Hippocampal formation (tissue), 2 donors: ENCODE measurements at places on chromosomes 13 and 19.

DNA sequence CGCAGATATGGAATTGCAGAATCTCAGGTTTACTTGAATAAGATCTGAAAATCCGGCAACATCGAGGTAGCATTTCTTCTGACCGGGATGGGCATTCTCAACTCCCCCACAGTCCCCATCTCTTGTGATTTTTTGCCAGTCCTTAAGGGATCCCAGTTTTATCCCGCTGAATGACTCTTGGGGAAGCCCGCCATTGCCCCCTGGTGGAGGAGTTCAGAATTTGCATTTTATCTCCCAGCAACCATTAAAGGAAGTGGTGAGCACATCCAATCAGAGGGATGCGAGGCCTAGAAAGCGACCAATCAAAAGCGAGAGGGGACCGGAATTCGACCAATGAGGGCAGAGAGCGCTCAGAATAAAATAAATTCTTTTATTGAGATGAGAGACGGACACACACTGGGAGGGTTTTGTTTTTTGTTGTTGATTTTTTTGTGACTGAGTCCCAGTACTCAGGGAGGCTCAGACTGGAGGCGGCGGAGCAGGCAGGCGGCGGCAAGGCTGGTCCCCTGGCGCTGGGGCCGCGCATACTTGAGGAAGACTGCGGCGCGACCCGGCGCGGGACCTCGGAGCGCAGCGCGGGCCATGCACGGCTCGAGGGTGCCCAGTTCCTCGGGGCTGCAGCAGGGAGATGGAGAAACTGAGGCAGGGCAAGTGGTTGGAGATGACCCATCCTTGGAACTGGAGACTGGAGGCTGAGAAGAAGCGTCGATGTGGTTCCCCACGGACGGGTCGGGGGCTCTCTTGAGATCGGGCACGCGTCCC lies 3.9 kb upstream of the TTC9B start:
- peak; percentile 87 for DNase-seq

DNA sequence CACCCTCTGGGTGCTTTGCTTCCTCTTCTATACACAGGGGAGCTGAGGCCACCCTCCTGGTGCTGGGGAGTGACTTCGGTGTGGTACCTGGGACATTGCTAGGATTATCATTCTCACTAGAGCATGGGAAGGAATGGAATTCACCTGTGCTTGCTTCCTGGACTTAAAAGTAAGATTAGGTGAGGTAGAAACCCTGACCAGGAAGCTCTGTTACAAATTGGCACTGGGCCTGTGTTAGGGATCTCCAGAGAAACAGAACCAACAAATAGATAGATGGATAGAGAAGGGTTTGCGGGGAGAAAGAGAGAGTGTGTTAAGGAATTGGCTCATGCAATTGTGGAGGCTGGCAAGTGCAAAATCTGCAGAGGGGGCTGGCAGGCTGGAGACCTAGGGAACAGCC lies 13.9 kb upstream of the SIAH3 start:
- DNase-seq = no peak

GRCh38 chr13:72963762-72964161 lies 95.0 kb upstream of the KLF5 start:
- no peak for DNase-seq

DNA sequence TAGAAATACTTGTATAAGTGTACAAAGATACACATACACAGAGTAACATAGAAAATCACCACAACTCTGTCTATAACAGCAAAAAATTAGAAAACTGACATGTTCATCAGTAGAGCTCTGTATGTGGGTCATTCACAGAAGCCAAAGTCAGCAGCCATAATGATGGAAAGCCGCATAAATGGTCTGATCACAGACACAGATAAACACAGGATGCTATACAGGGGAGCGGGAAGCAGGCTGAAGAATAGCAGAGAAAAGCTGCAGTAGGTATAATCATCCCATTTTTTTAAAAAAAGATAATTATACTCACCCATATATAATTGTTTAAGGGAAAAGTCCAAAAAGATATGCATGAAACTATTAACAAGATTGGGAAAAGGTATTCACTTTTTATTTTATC lies 31.5 kb downstream of the RCBTB1 start:
- DNase-seq = no peak

GRCh38 chr19:17020385-17020784 lies 6.2 kb downstream of the CPAMD8 start:
- peak; percentile 1 for DNase-seq

DNA sequence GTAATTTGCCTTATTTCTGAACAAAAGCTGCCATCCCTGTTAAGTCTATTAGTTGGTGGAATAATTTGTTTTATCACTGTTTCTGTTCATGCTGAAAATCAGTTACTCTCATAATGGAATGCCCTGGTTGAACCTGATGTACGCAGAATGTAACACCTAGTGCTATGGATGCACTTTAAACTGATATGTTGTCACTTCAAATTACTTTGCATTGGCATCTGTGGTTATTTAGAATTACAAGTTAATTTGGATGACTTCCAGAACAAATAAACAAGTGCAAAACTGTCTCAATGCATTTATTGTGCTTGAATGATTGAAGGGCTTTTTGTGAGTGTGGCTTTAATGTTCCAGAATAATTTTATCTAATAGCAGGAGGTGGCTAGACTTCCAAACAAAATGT lies 368.2 kb upstream of the SLITRK5 start:
- DNase-seq = no peak

GRCh38 chr19:13984186-13984585 lies 21.9 kb downstream of the RFX1 start:
- no peak for DNase-seq

DNA sequence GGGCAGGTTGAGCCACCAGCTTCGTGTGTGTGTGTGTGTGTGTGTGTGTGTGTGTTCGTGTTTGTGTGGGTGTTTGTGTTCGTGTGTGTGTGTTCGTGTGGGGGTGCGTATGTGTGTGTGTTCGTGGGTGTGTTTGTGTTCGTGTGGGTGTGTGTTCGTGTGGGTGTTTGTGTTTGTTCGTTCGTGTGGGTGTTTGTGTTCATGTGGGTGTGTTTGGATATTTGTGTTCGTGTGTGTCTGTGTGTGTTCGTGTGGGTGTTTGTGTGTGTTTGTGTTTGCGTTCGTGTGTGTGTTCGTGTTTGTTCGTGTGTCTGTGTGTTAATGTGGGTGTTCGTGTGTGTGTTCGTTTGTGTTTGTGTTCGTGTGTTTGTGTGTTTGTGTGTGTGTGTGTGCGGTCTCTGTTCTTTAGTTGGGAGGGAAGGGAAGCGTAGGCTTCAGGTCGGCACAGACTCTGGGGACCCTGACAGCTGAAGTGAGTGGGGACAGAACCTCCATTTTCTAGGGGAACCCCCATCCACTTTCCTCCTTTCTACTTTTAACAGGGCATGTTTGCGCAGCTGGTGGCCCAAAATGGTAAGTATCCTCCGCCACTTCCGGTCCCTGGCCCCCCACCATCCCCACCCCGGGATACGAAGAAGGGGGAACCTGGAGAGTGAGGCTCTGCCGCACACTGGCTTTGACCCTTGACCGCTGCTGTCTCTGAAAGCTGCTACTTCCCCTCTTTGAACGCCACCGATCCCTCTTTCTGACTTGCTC lies 1.6 kb downstream of the TNFSF9 start:
- no peak for DNase-seq

DNA sequence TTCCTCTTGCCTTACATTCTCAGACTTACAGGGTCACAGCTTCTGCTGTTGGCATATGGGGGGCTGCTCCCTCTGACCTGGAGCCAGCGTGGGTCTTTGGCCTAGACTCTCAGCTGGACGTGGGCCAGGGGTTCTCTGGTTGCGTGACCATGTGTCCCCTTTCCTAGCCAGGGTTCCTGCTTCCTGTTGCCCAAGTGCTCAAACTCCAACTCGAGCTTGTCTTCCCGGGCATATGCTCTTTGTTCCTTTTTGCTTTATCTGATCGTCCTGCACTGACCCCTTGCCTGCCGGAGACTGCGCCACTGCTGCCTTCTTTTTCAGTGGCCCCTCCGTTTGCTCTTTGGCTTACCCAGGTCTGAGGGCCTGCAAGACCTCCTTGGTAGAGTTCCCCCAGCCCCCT lies 25.3 kb upstream of the GPR183 start:
- no peak for DNase-seq

DNA sequence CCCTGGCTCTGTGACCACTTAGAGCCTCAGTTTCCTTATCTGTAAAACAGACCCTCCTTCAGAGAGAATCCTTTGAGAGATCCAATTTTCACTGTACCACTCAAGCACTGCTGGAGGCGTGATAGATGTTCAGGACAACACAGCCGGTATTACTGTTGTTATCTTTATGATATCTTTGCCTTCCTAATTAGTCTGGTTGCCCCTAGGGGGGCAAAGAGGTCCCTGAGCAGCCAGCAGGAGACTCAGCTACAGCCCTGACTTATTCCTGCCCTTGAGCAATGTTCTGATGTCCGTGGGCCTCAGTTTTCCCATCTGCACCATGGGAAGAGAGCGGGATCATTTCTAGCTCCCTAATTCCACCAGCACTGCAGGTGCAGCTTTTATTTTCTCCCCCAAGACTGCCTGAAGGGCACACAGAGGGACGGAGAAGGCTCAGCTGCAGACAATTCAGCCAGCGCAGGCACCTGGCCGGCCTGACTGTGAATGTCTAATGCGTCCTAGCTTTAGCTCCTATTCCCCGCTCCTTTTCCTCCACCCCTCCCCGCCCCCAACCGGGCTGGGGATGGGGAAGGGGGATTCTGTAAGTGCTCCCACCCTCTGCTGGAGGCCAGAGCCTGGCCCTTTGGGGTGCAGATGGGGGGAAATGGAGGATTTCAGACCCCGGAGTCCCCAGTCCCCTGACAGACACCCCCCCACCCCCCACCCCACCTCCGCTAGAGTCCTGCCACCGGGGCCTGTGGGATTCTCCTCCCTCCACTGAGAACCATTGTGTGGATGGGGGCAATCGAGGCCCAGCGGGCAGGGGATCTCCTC lies 16.2 kb downstream of the TLE5 start:
- DNase-seq = no peak

GRCh38 chr13:112735791-112736190 lies 46.0 kb downstream of the ATP11A start:
- no peak for DNase-seq

DNA sequence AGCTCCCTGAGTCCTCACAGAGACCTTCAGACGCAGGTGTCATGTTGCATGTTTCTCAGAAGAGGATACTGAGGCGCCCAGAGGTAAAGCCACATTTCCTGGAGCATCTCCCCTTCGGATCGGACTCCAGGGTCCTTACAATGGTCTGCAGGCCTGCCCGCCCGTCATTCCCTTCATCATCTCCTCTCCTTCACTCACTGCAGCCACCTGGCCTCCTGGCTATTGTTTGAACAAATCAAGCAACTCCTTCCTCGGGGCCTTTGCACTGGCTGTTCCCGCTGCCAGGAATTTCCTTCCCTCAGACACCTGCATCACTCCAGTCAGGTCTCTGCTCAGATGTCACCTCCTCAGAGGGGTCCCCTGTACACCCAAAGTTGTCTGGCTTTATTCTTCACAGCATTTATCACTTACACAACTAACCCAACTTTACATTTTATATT lies 20.3 kb downstream of the CEACAM16 start:
- no peak for DNase-seq

- peak; percentile 39 for DNase-seq
Measured at GRCh38 chr19:45419396-45419795, 4.3 kb downstream of the ERCC1 start.

- no peak for DNase-seq
Measured at GRCh38 chr13:44078806-44079376, 199.2 kb downstream of the LACC1 start.

DNA sequence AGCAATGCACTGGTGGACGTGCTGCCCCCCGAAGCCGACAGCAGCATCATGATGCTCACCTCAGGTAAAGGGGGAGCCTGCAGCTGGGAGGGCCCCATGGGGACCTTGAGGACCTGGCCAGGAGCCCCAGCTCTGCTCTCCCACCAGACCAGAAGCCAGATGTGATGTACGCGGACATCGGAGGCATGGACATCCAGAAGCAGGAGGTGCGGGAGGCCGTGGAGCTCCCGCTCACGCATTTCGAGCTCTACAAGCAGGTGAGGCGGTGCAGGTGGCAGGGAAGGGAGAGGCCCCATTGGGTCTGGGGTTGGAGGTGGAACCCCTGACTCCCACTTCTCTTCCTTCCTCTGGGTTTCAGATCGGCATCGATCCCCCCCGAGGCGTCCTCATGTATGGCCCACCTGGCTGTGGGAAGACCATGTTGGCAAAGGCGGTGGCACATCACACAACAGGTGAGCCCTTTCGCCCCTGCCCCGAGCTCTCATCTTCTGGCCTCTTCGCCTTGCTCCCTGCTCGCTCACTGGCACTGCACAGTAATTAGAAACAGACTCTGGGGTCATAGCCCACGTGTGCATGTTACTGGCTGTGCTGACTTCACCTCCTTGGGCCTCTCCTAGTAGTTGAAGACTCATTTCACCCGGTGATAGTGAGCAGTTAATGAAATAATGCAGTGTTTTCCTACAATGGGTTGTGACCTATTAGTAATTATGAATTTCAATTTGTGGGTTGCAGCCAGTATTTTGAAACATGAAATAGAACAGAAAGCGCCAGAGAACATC lies 3.6 kb downstream of the PSMC4 start:
- DNase-seq = no peak

DNA sequence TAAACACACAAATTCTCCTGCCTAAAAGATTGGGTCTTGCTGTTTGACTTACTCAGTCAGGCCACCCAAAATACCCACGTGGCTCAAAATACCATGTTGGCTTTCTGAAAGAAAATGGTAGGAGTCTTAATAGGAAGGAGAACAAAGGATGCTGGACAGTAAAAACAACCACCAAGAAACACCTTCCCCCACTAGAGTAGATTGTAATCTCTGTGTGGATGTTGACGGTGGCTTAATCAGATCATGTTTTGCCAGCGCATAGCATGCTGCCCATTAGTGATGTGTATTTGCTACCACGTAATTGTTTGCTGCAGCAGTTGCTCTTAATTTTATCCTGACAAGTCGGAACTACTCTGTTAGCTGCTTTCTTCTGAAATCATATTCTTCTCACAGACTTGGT lies 1229.3 kb upstream of the SLC10A2 start:
- no peak for DNase-seq

DNA sequence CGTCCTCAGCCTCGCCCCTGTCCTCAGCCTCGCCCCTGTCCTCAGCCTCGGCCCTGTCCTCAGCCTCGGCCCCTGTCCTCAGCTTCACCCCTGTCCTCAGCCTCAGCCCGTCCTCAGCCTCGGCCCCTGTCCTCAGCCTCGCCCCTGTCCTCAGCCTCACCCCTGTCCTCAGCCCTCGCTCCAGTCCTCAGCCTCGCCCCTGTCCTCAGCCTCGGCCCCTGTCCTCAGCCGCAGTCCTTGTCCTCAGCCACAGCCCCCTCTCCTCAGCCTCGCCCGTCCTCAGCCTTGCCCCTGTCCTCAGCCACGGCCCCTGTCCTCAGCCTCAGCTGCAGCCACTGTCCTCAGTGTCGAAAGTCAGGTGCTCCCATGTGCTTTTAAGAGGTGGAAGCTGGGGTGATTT lies 10.5 kb downstream of the C13orf46 start:
- no peak for DNase-seq

GRCh38 chr13:108276060-108276459 lies 6.5 kb downstream of the TNFSF13B start:
- DNase-seq = no peak

DNA sequence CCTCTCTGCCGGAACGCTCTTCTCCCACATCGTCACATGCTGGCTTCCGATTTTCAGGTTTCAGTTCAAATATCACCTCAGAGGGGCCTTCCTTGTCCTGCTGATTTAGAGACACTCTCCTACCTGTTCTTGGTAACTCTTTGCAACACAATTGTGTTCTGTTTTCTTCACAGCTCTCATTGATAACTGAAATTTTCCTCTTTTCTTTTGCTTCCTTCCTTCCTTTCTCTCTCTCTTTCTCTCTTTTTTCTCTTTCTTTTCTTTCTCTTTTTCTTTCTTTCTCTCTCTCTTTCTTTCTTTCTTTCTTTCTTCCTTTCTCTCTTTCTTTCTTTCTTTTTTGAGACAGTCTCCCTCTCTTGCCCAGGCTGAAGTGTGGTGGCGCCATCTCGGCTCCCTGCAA lies 12.0 kb upstream of the LRRC4B start:
- no peak for DNase-seq

GRCh38 chr13:96460609-96461008 lies 370.7 kb downstream of the HS6ST3 start:
- DNase-seq = no peak
